Psoas muscle (tissue), 8 donors: ENCODE measurements at places on chromosomes 13 and 19. TPM values are rescaled to one million over a fixed set of nuclear protein-coding genes. Genes with fewer than 3 reads are reported as not detected.

- no peak for DNase-seq
Observed at GRCh38 chr13:94608586-94608985, 6.9 kb downstream of the GPR180 start.

GRCh38 chr13:111908981-111909380 lies 158.0 kb upstream of the SOX1 start:
- no peak for DNase-seq

- no peak for DNase-seq
Observed at GRCh38 chr13:97758317-97758716, 195.2 kb upstream of the IPO5 start.

GRCh38 chr19:29516821-29517395 lies 8.9 kb upstream of the VSTM2B start:
- peak; percentile 8 for DNase-seq

- no peak for DNase-seq
Observed at GRCh38 chr13:71503781-71504180, 363.2 kb downstream of the DACH1 start.

DNA sequence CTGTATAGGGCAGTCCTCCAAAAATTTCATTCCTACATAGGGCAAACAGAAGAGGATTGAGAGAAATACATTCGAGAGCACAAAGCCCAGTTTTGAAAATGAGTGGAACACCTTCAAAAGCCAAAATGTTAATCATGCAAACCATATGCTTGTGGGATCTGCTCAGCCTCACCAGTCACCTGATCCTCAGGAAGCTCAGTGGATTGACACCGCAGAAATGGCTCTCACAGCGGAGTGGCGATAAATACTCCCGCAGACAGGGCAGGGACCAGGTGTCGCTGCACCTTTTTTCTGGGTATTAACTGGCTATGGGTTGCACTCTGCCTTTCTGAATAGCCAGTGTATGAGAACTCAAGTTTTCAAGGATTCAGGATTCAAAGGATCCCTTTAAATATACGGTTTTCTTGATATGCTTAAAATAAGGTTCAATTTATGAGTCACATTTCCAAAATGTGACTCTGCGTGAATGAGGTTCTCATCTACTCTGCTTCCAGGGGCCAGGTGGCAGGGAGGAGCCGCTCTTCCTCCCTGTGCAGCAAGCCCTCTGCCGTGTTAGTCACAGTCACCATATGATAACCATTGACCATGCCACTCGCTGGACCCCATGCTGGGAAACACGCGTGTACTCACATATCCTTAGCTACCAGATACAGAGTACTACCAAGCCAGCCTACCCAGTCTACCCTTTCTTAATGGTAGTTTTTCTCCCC lies 18.3 kb upstream of the DHRS12 start:
- no peak for DNase-seq

- DNase-seq: no peak
Observed at GRCh38 chr19:39878398-39878797, 32.2 kb upstream of the FBL start.

GRCh38 chr19:17450264-17451075 lies 2.0 kb upstream of the TMEM221 start:
- no peak for DNase-seq

GRCh38 chr19:12730064-12730463 lies 4.4 kb downstream of the TRIR start:
- DNase-seq: no peak

DNA sequence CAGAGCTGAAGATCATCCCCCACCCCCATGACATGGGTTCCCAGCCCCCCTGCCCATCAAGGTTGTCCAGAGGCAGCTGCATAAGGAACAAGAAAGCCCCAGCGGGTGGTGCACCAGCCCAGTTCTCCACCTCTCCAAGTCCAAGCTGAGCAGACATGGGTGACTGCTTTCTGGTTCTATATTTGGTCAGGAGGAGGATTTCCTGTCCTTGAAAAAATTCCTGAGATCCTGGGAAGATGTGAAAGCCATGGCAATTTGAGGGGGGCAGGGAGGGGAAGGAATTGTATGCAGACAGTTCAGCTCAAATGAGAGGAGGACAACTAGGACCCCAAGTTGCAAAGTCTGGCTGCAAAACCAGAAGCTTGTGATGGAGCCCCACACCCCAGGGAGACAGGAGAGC lies 55.4 kb upstream of the ADGRE5 start:
- no peak for DNase-seq

- DNase-seq: peak; percentile 64
Observed at GRCh38 chr13:30832845-30833332, 73.2 kb upstream of the MEDAG start.

DNA sequence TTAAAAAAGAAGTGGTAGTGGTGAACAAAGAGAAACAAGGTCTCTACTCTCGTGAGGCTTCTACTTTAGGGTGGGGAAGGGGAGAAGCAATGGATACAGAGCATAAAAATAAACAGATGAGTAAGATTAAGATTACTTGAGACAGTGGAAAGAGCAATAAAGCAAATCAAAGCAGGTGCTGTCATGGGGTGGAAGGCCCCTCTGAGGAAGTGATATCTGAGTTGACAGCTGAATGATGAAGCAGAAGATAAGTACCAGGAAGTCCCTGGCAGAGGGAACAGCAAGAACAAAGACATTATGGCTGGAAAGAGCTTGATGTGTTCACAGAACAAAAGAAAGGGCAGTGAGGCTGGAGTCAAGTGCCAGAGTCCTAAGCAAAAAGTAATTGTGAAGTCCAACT lies 221.8 kb downstream of the ENOX1 start:
- DNase-seq: no peak

- DNase-seq: no peak
Observed at GRCh38 chr13:109999659-110000533, 213.5 kb upstream of the IRS2 start.

DNA sequence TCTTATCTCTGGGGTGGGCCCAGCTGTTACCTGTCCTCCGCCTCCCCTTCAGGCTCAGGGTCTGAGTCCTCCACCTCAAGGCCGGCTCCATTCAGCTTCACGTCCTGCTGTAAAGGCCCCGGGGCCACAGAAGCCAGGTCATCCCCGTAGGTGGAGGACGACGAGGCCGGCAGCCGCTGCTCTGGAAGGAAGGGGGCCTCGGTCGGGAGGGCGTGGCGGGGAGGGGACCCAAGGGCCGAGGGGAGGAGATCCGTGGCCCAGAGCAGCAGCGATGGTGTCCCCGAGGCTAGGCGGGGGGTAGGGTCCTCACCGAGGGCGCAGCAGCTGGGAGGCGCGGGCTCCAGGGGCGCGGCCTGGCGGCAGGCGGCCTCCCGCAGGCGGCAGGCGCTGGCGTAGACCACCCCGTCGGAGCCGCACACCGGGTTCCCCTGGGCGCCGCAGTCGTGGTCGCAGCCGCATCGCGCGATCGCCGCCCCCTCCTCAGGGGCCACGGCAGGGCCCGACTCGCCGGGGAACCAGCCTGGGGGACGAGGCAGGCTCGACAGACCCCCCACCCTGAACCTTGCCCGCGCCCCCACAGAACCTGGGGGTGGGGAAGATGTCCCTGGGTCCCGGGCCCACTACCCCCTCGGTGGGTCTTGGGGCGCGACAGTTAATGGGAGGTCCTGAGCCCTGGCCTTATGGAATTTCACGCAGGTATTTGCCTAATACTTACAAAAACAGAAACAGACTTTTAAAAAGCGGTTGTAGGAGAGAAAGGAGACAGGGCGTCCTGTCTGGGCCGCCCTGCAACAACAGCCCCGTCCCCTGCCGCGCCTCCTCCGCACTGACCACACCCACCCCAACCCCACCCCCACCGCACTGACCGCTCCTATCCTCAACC lies 7.6 kb downstream of the F2RL3 start:
- DNase-seq: no peak

GRCh38 chr19:883661-884211 lies 9.3 kb downstream of the MED16 start:
- no peak for DNase-seq

- DNase-seq: no peak
Observed at GRCh38 chr13:95385798-95386197, 84.5 kb upstream of the ABCC4 start.

DNA sequence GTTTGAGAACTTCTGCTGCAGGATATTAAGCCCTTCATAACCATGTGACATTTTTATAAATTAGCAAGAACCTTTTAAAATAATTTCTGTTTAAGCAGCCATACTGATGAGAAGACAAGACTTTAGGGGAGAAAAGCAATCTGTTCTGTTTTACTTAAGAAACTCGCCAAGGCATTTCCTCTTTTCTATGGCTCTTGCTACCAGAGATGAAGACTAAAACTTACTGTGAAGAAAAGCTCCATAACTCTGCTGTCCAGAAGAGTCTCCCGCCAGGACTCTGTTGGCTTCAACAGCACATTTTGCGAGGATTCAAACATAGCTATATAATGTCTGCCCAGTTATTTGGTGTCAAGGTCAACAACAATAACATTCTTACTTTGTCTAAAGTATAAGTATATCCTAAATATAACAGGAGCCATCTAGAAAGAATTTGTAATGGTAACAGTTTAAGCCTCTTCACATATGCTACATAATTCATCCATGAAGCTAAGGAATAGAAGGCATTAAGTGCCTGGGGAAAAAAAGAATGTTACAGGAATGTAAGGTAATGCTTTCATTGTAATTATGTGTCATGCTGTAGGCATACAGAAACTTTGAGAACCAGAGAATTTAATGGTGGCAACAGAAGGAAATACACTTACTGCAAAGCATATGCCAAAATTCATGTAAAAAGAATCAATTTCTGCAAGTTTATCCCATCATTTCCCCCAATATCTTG lies 53.2 kb upstream of the EEF1AKMT1 start:
- DNase-seq: no peak

- DNase-seq: no peak
Observed at GRCh38 chr19:7550169-7550770, 14.8 kb downstream of the PNPLA6 start.

DNA sequence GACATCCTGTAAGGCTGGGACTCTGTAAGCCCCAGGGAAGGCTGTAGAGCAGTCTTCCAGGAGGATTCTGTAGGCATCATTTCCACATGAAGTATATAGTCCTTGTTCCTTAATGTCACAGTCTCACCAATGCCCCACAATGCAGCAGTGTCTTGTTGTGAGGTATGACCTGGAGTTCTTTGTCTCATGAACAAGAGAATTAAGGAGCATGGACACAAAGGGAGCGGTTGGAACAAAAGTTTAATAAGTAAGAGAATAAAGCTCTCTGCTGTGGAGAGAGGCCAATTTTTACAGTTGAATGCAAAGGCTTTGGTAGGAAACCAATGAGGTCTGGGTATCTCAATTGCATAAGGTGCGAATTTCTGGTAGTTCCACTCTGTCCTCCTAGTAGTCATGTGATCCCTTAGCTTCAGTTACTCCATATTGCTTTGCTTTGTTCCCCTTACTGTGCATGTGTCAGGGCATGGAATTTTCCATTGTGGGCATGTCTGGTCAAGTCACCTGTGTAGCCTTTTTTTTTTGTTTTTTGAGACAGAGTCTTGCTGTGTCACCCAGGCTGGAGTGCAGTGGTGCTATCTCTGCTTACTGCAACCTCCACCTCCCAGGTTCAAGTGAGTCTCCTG lies 124.3 kb upstream of the TMTC4 start:
- DNase-seq: no peak

DNA sequence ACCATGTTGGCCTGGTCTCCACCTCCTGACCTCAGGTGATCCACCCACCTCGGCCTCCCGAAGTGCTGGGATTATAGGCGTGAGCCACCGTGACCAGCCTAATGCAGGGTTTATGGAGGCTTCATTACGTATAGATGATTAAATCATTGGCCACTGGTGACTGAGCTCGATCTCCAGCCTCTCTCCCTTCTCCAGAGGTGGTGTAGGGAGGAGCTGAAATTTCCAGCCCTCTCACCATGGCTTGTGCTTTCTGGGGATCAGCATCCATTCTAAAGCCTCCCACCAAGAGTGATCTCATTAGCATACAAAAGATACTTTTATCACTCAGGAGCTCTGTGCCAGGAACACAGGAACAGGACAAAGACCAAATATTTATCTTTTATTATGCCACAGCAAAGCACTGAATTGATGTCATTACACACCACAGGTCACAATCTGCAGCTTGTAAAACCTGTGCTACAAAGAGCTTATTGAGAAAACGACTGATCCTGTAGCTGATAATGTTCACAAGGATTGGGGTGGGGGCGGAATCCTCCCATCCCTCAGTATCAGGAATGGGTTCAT lies 32.4 kb downstream of the RHPN2 start:
- no peak for DNase-seq

DNA sequence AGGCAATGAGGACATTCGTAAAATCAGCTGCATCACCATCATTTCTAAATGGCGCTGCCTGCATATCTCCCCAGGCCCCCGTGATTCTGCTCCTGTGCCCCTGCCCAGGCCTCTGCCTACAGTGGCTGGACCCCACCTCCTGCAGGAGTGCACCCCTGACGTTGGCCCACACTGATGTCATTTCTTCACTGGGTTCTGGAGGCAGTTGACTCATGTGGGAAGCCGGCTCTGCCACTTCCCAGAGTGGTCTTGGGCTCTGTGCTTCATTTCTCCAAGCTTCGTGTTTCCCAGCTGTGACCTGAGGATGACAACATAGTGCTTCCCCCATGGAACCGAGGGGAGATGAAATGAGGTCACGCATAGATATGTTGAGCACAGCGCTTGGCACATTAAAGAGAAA lies 19.9 kb downstream of the CCNE1 start:
- DNase-seq: peak; percentile 25

- no peak for DNase-seq
Observed at GRCh38 chr13:36954542-36954941, 34.5 kb upstream of the SMAD9 start.

DNA sequence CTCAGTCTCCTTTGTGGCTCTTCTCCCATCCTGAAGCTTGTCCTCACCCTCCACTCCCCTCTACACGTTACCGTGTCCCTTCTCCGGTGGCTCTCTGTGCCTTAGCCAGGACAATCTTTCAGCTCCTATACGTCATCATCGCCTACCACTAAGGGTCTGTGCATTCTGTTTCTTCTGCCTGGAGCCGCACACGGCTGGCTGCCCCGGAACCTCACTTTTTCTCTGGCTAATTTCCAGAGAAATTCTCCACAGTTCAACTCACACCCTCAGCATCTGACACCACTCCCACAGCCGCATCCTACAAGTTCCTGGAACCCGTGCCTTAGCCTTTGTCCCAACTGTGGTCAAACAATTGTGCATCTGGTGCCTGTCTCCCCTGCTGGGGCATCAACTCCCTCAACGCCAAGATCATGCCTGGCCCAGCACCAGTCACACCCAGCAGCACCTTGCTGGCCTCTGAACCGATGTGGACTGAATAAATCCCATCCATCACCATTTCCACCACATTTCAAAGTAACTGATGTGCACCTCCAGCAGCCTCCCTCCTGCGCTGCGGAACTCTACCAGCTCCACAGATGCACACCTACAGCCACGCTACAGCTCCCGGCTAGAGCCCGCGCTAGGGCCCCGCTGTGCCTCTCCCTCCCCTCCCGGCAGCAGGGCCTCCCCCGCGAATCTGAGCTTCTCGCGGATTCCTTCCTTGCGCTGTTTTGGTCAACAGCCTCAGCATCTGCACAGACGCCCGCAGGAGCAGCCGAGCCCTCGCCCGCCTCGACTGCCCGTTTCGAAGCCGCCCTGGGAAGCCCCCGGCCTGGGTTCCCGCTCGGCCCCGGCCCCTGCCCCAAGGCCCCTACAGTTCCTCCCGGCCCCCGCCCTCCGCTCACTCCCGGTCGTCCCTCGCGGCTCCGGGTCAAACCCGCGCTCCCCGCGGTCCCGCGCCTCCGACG lies 689 bp downstream of the DCUN1D2 start:
- DNase-seq: no peak

AXL gene
- 8.4 TPM for total RNA-seq

ZNF730 gene
- total RNA-seq: not detected
